ENCODE measurements at places on chromosomes 2 and 18.

GRCh38 chr2:204869132-204869823 is 324.0 kb downstream of the PARD3B start:
- DNase-seq: no peak

GRCh38 chr18:9708057-9708433 is at the start of gene RAB31:
Gene RAB31 (plus strand): TSS chr18:9708301. CDS start chr18:9708406, 105 bp downstream.
- DNase-seq: no peak

DNA sequence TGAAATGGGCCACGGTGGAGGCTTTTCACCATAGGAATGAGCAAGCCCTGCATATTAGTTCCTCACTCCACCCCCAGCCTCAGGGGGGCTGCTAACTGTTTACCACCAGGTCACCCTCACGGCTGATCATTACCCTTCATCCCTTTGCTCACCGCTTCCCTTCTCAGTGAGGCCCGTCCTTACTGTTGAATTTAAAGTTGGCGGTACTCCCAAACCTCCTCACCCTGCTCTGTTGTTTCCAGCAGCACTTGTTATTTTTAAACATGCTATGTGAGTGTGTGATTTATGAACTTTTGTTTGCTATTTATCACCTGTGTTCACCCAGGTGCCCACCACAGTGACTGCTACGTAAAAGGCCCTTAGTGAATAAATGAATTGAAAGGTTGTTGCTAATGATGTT is 243.6 kb downstream of the ZNF407 start:
- DNase-seq: no peak

DNA sequence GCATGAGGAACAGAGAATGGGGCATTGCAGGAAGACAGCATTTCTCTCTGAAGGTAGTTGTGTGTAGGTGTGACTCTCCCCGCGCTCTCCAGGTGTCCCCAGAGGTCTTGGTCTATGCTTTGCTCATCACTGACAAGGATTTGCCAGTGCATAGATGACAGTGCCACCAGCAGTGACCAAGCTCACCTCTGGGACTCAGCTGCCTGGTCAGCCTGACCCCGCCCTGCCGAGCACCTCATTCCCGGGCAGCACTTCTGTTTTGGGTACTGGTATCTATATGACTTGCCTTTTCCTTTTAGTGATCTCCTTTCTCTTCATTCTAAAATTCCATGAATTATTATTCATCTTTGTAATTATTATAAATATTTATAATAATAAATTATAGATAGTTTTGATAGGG is 59.1 kb downstream of the GBX2 start:
- DNase-seq: no peak

GRCh38 chr2:95234286-95234785 is 27.0 kb downstream of the ZNF892 start:
- DNase-seq: no peak

DNA sequence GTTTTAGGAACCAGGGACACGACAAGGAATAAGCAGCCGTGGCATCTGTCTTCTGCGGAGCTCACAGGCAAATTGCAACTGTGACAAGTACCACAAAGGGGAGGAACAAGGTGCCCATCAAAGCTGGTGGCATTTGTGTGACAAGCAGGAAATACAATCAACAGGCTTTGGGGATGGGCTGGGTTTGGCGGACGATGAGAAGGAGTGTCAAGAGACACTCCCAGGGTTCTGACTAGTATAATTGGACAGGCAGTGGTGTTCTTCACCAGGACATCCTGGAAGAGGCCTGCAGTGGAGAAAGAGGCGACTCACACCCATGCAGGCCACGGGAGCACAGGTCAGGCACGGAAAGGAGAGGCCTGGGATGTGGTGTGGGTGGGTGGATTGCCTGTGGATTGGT is 14.2 kb upstream of the SPATA3 start:
- DNase-seq: no peak

- DNase-seq: no peak
Observed at GRCh38 chr2:19857806-19858205, 44.0 kb downstream of the TTC32 start.

GRCh38 chr2:169961911-169962310 is 134.7 kb downstream of the UBR3 start:
- DNase-seq: no peak

Data from stimulated activated CD4-positive, alpha-beta T cell treated with anti-CD3 and anti-CD28 coated beads, Interleukin-1b, Interleukin-23, amount 100 ng/mL, for 4 hours (primary cell).